Vagina (tissue), 2 donors: ENCODE measurements at places on chromosomes 7 and 10. TPM values are rescaled to one million over a fixed set of nuclear protein-coding genes. Genes with fewer than 3 reads are reported as not detected.

DNA sequence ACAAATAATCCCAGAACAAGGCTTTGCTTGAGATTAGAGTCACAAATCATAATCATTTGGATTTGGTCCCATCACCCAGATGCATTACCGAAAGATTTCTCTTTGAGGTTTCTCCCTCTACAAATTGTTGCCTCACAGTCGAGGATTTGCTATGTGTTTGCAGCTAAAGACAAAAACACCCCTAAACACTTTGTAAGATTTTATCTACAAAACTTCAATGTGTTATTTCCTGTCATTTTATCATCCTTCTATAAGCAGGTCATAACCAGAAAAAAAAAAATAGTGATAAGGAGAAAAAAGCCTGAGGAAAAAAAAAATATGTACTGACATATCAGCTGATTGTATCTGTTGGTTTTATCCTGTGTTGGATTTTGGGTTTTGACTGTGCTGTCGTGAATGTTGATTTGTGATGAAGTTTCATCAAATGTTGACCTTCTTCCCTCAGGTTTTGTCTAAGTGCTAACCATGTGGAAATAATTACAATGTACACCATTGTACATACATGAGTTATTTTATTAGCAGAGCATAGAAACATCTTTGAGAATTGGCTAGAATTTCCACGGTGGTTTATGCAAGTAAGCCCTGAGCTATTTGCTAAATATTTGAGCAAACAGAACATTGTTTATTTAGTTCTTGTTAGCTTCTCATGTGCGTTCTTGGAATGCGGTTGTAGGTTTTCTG lies 274.4 kb downstream of the NEBL start:
- H3K36me3 ChIP-seq = no peaks in the 10 kb centered on the region
- no peak overlapping the region for H3K4me3 ChIP-seq
- peak overlapping the region; percentile 0 for H3K27ac ChIP-seq

- H3K4me1 ChIP-seq = no peaks in the 10 kb centered on the region
- no peak overlapping the region for H3K27ac ChIP-seq
- DNase-seq = no peak
Measured at GRCh38 chr10:66717231-66717981, 208.4 kb upstream of the LRRTM3 start.

- no peaks in the 10 kb centered on the region for H3K36me3 ChIP-seq
- no peaks in the 10 kb centered on the region for H3K4me1 ChIP-seq
- no peak for DNase-seq
Measured at GRCh38 chr7:55420530-55420929, 55.4 kb downstream of the LANCL2 start.

OR6V1 gene
- total RNA-seq = not detected

DNA sequence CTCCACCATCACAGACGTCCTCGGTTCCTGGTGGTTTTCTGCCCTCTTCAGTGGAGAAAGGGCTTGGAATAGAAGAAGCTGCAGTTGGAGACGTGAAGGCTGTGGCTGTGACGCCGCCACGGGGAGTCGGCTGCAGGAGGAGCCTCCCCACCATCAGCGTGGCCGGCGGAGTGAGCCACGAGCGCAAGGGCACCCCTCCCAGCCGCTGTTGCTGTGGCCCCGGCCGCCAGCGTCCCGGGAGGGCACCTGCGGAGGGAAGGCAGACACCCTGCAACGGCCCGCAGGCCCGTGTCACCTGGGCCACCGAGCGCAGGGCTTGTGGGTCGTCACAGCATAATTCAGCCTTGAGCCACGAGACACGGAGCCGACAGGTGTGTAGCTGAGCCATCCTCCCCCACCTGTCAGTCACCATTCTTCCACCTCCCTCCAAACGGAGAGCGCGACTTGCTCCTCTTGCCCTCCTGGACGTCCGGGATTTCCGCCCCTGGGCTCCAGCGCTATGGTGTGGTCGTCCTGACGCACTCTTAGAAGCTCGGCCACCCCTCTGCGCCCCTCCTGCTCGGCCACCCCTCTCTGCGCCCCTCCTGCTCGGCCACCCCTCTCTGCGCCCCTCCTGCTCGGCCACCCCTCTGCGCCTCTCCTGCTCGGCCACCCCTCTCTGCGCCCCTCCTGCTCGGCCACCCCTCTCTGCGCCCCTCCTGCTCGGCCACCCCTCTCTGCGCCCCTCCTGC lies 102.7 kb downstream of the PTPRN2 start:
- no peak overlapping the region for H3K4me3 ChIP-seq
- no peak for DNase-seq
- no peak overlapping the region for H3K27ac ChIP-seq

ABCB4 gene
- 0.49 TPM for total RNA-seq

DNA sequence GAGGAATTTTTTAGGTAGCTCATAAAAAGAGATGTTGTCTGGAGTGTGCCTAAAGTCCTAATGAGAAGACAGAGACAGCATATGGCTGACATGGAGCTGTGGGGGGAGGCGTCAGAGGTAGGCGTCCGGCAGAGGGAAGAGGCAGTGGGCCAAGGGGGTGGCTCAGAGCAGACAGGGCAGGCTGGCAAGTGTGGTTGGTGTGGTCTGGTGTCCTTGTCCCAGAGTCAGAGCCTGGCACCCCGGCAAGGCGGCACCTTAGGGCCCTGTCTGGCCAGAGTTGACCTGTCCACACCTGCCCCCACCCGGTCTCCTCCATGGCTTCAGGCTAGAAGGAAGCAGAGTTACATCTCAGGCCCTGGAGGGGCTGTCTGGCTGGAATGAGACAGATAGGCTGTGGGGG lies 220.3 kb upstream of the ZNF32 start:
- H3K27ac ChIP-seq = peak overlapping the region; percentile 72
- H3K4me1 ChIP-seq = peaks cover 43% of the 10 kb centered on the region
- DNase-seq = peak; percentile 95
- no peak overlapping the region for H3K4me3 ChIP-seq
- no peaks in the 10 kb centered on the region for H3K36me3 ChIP-seq
- H3K27me3 ChIP-seq = no peaks in the 10 kb centered on the region

DNA sequence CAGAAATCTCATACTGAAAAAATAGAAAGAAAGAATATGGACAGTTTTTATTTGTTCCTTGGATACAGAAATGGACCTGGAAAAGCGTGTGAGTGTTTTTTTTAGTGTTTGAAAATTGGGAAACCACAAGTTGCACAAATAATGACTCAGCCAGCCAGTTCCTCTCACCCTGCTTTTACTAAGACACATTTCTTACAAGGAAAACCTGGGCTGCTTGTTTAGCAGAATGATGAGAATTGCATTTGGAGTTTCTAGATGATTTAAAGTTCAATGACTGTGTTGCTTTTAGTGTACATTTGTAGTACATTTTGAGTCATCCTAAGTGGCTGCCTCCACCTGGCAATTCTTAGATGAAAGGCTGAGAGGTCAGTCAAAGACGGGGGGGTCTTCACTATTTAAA lies 218.7 kb downstream of the ABCA13 start:
- no peak for DNase-seq
- no peak overlapping the region for H3K4me3 ChIP-seq
- no peaks in the 10 kb centered on the region for H3K36me3 ChIP-seq
- H3K4me1 ChIP-seq = peaks cover 10% of the 10 kb centered on the region

GRCh38 chr10:71068861-71069271 lies 143.5 kb upstream of the UNC5B start:
- H3K27ac ChIP-seq = no peak overlapping the region
- peaks cover 10% of the 10 kb centered on the region for H3K4me1 ChIP-seq
- DNase-seq = no peak
- no peaks in the 10 kb centered on the region for H3K36me3 ChIP-seq

PPP2R2D gene
- 49.4 TPM for total RNA-seq

SUN3 gene
- not detected for total RNA-seq

GRCh38 chr7:105820363-105821066 lies 55.9 kb downstream of the ATXN7L1 start:
- H3K36me3 ChIP-seq = no peaks in the 10 kb centered on the region
- no peak overlapping the region for H3K4me3 ChIP-seq
- DNase-seq = no peak
- H3K27me3 ChIP-seq = no peaks in the 10 kb centered on the region

DNA sequence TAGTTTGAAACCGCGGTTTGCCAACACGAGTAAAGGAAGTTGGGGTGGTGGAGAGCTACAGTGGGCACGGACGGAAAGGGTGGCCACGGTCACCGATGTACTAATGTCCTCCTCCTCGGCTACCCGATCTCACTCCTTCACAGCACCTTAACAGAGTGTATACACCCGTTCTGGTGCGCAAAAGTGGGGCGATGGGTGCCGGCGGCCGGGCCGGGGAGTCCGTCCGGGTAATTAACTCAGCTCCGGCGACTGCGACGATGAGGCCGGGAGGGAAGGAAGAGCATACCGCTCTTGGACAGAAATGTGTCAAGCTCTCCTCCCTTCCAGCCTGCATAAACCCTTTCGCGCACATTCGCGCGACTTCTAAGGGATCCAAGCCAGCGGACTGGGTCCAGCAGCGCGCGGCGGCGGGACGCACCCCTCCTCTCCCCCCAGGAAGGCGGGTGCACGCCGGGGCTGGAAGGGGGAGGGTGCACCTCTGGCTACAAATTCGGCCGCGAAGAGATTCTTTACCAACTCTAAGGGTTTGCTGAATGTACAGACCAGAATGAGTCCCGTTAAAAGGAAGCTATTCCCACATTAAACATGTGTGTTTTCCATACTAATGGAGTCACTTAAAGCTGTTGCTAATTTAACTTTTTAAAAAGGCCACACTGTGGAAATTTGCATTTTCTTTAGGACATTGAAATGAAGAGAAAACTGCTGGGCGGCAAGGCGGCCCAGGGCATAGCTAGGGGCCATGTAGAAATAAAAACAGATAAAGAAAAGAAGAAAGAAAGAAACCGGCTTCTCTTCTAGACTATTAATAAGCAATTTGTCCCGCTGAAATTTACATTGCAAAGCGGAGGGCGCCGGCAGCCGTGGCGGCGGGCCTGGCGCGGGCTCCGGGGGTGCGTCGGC lies 6.6 kb upstream of the EBF3 start:
- H3K4me3 ChIP-seq = peak overlapping the region; percentile 34
- DNase-seq = no peak
- no peak overlapping the region for H3K27ac ChIP-seq
- peaks cover 16% of the 10 kb centered on the region for H3K27me3 ChIP-seq
- H3K4me1 ChIP-seq = peaks cover 40% of the 10 kb centered on the region

DNA sequence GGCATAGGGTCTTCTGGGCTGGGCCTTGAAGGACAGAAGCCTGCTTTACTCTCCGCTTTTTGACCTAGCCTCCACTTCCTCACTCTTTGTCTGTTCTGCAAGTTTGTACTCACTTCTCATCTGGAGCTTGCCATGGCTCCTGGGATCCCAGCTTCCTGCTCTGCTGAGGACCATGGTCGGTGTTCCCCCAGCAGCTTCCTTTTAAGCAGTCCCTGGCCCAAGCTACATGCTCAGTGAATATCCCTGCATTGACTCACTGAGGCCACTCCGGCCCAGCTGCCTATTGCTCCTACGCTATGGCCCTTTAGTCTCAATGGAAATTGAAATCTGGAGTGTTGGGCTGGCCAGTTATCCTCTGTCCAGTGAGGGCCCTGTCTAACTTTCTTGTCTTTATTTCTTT lies 427.7 kb downstream of the RPS24 start:
- H3K27ac ChIP-seq = no peak overlapping the region
- DNase-seq = no peak

- H3K4me3 ChIP-seq = no peak overlapping the region
- no peaks in the 10 kb centered on the region for H3K27me3 ChIP-seq
- no peaks in the 10 kb centered on the region for H3K36me3 ChIP-seq
- no peak overlapping the region for H3K27ac ChIP-seq
- peaks cover 7% of the 10 kb centered on the region for H3K4me1 ChIP-seq
Measured at GRCh38 chr7:99623702-99624447, 7.1 kb downstream of the ZSCAN25 start.

CPVL gene
- 9.6 TPM for total RNA-seq

RBP4 gene
- total RNA-seq = 36.8 TPM

MALRD1 gene
- 2.0 TPM for total RNA-seq

- DNase-seq = peak; percentile 32
- H3K27ac ChIP-seq = no peak overlapping the region
- H3K36me3 ChIP-seq = no peaks in the 10 kb centered on the region
- no peaks in the 10 kb centered on the region for H3K27me3 ChIP-seq
- H3K4me1 ChIP-seq = peaks cover 7% of the 10 kb centered on the region
Measured at GRCh38 chr7:33804140-33804660, 101.1 kb upstream of the BMPER start.

DNA sequence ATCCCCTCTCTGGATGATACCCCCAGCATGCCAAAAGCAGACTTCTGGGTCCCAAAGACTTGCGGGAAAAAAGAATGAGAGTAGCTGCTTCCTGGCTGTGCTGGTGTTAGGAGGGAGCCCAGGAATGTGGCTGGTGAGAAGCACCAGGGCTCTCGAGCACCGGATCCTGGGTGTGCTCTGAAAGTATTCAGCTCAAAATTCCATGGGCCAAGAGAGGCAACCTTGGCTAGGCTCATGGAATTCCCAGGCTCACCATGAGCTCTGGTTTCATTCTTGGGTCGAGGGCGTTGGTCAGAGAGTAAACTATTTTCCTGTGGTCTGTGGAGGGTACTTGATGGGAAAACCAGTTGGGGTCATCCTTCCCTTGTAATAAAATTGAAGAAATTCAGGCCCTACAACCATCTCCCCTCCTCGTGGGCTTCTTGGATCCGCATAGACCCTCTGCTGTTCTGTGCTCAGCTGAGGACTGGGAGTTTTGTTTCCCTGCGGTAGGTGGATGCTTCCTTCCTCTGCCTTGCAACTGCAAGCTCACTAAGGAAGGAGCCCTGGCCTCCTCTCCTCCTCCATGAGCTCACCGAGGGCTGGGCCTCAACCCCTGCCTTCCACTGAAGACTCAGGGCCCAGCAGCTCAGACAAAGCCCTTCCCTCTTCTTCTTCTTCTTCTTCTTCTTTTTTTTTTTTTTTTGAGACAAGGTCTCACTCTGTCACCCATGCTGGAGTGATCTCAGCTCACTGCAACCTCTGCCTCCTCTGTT lies 34.5 kb upstream of the AQP1 start:
- no peaks in the 10 kb centered on the region for H3K36me3 ChIP-seq
- H3K4me3 ChIP-seq = no peak overlapping the region
- no peak overlapping the region for H3K27ac ChIP-seq
- no peak for DNase-seq

ADCY1 gene
- total RNA-seq = 2.5 TPM

DNA sequence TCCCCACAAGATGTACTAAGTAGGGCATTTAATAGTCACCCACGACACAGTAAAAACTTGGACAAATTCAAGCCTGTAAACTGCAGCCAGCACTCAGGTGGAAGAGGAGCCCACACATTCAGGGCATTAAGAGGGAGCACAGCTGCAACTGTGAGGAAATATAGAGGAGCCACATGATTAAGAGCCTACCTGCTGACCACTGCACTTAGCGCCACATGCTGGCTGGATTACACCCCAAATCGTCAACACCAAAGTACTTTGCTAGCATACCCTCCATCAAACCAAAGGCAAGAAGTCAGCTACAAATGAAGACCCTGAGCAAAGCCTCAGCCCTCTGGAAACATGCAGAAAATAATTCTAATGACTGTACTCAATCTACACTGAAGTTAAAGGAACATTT lies 322.3 kb upstream of the PLXDC2 start:
- no peaks in the 10 kb centered on the region for H3K36me3 ChIP-seq
- no peak for DNase-seq
- no peak overlapping the region for H3K27ac ChIP-seq
- H3K4me3 ChIP-seq = no peak overlapping the region
- H3K27me3 ChIP-seq = no peaks in the 10 kb centered on the region

DNA sequence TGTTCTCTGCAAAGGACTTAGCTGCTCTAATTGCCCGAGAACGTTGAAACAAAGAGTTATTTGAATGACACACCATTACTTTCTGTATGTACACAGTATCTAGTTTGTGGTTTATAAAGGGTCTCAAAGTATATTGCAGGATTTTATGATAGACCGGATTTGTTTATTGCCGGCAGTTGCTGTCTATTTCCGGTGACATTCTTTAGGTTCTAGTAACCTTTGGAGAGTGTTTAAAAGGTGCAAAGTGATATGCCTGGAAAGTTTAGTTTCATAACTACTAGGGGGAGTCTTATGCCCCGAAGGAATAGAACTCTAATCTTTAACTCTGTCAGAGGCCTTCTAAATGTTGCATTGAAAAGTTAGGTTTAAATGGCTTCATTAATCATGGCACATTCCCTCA lies 63.8 kb downstream of the PAPSS2 start:
- no peaks in the 10 kb centered on the region for H3K36me3 ChIP-seq
- no peaks in the 10 kb centered on the region for H3K4me1 ChIP-seq
- H3K27me3 ChIP-seq = no peaks in the 10 kb centered on the region
- no peak overlapping the region for H3K27ac ChIP-seq
- DNase-seq = no peak
